ENCODE measurements at places on chromosomes 5 and 9.

GRCh38 chr9:87212605-87213021 lies 265.3 kb upstream of the GAS1 start:
- DNase-seq: no peak

DNA sequence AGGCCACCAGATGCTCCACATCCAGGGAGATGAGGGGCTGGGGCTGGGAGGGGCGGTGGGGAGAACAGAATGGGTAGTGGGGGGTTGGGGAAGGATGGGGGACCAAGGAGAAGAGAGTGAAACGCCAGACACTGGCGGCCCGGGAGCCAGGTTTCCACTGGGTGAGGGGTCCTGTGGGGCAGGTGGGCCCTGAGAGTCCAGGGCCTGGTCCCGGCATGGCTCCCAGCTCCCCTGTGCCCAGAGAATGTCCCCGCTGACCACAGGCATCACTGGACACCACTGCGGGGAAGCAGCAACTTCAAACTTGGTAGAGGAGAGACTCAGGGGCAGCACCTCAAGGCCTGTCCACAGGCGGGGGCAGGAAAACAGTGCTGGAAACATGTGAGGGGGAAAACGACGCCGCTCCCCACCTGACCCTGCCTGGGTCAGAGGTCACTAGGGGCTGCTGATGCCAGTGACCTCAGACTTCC lies 13.2 kb downstream of the NINJ1 start:
- DNase-seq: no peak

GRCh38 chr5:104955479-104955878 lies 1392.9 kb upstream of the NUDT12 start:
- DNase-seq: no peak

DNA sequence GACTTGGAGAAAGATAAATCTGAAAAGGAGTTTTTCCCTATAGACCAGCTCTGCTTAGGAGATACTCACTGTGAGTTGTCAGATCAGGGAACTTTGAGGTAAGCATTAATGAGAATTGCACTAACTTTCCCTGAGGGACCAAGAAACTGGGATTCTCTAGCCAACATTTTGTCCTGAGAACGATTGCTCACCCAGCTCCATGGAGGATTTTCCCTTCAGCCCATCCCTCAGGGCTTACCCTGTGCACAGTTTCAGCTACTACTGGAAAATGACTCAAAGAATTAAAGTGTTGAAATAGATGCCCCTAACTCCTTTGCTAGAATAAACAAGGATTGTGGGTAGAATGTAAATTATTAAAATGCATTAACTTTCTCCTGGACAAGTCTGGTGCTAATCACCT lies 237.2 kb upstream of the IL12B start:
- DNase-seq: no peak

DNA sequence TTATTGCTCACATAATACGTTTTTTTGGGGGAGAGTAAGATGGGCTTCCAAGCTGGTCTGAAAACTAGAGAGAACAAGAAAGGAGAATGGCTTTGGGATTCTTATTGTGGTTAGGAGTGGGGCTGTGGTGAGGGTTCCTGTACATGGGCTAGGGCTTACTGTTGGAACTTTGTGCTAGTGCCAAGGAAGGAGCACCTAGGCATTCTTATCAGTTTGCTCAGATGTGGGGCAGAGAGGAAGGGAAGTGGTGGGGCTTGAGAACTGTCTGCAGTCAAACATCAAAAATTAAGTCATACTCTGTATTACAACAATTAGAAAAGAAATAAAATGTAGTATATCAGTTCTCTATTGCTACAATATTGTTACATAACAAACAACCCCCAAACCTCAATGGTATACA lies 4.0 kb upstream of the THBS4 start:
- DNase-seq: no peak

DNA sequence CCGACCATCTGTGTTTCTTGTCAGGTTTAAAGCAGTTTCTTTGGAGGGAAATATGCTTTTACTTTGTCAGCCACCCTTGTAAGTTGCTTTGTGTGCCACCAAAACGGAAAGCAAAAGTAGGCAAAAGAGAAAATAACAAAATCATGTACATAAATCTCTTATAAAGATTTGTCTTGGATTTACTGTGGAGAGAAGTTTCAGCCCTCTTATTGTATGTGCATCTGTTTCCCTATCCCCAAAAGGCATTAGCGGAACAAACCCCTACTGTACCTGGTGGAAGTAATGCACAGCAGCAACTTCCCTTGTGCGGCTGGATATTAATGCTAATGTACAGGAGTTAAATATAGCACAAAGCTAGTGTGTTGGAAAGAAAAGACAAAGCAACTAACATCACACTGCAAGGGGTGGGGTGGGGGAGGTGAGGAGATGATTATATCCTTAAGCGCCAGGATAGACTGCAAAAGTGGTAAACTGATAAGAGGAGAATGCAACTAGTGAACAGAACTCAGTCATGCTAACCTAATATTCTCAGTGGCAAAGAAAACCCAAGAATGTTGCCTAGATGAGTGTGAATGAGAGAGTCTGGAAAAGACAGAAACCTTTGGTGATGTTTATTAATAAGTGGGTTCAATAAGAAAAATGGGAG lies 396.5 kb upstream of the MEF2C start:
- no peak for DNase-seq

GRCh38 chr9:108980893-108981292 lies 32.4 kb downstream of the CTNNAL1 start:
- DNase-seq: no peak

DNA sequence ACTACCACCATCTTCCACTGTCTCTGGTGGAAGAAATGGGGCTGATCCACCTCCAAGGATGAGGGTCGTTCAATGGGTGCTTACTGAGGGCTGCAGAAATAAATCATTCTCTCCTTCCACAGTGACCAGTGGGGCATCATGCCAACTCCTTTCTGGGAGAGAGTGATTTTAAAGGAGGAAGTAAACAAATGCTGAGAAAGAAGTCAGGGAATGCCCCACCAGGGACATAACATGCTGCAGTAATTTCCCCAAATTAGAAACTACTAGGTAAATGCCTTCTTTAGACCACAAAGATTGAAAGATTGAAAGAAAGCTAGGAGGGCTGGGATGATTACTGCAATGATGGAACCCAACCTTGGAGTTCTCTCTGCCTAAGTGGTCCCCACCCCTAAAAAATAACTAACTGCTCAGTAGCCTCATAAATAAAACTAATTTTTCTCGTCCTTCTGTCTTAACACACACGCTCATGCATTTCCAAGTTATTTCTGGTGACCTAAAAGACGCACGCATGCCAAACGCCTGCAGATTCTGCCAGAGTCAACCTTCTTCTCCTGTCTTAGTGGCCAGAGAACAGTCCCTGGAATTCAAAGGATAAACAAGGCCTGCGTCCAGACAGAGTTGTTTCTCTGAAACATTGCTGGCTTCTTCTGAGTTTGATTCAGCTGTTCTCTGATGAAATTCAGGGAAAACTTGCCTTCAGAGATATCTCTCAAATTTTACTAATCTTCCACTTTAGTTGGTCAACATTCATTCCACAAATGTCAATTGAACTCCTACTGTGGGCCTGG lies 250.0 kb downstream of the NR3C1 start:
- no peak for DNase-seq

DNA sequence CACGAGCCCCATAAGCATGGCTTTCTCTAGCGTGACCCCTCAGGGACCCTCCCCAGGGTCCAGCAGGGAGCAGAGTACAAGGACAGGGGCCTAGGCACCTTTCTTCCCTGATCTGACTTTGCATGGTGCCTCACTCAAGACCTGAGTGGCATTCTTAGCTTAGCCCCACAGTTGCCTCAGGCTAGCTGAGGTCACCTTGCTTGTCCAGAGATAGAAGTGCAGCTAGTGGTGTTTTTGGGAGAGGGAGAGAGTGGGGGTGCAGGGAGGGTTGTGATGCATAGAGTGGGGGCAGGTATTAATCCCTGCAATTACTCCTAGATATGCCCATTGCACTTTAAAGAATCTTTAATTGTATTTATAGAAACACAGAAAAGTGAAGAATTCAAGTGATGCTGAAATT lies 8.4 kb upstream of the TRIO start:
- DNase-seq: no peak

- DNase-seq: no peak
Observed at GRCh38 chr5:74040065-74040551, 414.1 kb downstream of the ARHGEF28 start.

DNA sequence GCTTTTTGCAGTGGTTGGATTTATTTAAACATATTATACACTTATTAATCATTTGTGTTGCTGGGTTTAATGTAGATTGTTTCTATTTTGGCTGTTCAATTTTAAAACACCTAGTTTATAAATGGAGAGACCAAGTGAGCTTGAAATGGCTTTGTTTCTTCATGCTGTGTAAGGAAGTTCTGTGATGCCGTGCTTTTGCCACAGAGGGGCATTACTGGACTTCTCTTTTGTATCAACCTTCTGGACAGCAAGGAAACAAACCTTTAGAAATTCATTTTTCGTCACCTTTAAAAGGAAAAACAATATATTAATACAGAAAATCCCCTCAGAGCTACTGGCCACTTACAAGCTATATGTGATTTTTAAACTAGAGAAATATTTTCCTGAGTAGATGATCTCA lies 81.9 kb downstream of the DMRTA1 start:
- no peak for DNase-seq

DNA sequence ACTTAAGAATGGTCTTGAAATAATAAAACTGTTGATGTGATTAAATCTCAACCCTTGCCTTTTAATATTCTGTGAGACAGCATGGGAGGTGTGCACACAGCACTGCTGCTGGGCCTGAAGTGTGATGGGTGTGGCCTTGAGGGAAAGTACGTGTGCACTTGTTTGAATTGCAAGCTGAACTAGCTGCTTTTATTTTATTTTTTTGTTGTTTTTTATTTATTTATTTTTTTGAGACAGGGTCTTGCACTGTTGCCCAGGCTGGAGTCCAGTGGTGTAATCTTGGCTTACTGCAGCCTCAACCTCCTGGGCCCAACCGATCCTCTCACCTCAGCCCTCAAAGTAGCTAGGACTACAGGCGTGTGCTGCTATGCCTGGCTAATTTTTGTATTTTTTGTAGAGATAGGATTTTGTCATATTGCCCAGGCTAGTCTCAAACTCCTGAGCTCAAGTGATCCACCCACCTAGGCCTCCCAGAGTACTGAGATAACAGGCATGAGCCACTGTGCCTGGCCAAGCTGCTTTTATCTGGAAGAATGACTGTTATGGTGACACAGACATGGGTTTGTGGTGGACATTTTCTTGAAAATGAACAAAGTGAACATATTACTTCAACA lies 58.9 kb downstream of the GPR107 start:
- no peak for DNase-seq

GRCh38 chr5:50300878-50301277 lies 140.2 kb downstream of the EMB start:
- DNase-seq: no peak

DNA sequence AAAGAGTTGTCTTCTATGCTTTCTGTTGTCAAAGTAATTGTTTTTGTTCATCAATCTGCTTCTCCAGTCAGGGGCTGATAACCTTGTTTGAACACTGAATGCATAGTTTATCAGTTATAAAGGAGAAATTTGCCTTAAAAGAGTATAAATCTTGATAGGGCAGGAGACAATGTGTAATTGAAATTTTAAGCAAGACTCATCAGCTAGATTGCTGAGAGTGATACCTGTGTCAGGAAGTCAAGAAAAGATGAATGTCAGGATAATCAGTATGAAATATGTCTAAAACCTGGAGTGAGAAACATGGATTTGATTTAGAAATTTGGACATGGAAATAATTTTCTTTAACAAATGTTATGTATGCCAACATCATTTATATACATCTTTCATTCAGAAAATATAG lies 1258.1 kb downstream of the EFNA5 start:
- no peak for DNase-seq

All from stimulated activated CD4-positive, alpha-beta T cell treated with anti-CD3 and anti-CD28 coated beads, Interleukin-1b, Interleukin-23, amount 100 ng/mL, for 1 hour (primary cell).